ENCODE measurements at places on chromosomes 7 and 10.

- no peak for DNase-seq
These were observed 165.6 kb downstream of the SKAP2 start for GRCh38 chr7:26698806-26699205.

GRCh38 chr7:158527915-158528502 is 59.6 kb downstream of the PTPRN2 start:
- no peak for DNase-seq

DNA sequence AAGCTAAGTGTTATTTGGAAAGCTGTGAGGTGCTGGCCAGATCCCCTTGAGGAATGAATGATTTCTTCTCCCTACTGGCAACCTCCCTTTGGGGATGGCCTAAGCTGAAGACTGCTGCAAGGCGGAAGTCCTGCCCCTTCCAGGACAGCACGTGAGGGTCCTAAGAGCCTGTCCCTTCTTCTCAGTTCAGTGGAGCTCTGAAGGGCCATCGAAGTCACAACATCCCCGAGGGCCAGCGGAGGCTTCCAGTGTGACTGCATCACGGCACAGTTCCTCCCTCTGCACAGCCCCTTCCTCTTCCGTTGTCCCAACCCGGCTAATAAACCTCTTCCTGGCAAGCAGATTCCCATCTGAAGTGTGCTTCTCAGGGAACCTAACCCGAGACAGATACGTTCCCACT is 43.7 kb downstream of the RNF32 start:
- no peak for DNase-seq

DNA sequence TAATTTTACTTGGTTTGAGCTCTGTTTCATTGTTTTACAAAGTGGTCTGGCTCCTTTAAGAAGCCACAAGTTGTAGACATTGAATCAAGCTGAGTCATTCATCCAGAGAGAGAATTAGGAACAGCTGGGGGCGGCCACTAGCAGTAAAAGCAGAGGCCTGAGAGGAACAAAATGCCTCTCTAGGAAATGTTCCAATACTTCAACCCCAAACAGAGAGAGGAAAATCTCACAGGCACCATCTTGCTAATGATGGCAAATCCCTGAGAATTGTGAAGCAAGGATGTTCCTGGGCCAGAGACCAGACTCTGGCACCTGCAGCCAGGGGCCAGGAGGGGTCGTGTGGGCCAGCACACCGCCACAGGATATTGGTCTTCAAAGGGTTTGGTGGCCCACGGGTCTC is 26.5 kb upstream of the TRIL start:
- DNase-seq, result no peak

- no peak for DNase-seq
These were observed 578.5 kb downstream of the SDK1 start for GRCh38 chr7:3879355-3880075.

GRCh38 chr7:151391358-151391730 is 18.5 kb downstream of the WDR86 start:
- DNase-seq, result no peak

DNA sequence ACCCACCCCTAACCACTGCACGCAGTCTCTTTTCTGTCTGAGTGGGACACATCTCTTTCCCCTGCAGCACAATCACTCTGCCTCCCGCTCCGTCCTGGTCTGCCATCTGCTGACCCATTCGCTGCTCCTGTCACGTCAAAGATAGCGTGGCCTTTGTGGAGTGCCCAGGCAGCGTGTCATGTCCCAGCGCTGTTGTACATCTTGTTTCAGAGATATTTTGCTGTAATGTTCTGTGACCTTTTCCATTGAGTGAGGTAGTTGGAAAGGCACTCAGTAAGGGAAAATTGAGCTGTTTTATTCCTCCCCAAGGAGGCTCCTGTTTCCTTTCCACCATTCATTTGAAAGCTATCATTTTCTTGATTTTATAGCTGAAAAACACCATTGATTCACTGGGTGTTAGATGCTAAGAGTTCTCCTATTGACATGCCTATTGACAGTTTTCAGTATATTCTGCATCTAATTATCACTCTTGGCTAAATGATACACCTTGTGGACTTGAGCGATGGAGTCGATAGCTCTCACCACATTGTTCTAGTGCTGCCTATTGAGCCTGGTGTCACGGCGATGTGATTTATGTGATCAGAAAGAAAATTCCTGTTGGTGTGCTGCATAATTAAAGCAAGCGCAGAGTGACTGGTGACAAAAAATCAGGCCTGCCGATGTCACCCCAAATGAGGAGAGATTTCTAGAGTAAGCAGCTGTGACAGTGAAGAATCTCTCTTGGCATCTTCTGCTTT is 372.6 kb downstream of the LRMDA start:
- DNase-seq, result no peak

DNA sequence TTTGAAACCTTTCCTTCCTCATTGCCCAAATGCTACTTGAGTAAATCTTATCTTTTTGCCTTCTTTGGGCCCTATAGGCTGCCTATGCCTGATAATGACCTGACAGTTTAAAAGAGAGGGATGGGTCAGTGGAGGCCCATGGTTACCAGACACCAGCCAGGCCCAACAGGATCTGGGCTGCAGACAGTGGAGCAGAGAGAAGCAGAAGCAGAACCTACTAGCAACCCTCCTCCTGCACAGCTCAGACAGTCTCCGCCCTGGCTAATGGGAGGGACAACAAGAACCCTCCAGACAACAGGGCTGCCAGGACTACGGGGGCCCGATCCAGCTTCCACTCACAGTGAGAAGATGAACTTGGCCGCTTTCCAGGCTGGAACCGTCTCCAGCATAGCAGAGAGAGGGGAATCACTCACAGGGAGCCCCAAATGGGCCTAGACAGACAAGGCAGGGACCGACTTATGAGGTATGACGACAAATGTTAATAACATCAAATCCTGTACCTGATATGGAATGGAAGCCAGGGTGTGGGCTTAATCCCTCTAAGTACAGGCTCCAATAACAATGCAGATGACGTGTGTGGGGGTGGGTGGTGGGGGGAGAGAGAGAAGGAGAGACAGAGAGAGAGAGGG is 31.7 kb upstream of the DGKI start:
- DNase-seq, result no peak

- no peak for DNase-seq
These were observed 270.7 kb downstream of the BAMBI start for GRCh38 chr10:28948046-28948445.

- DNase-seq, result no peak
These were observed 579 bp downstream of the IDI1 start for GRCh38 chr10:1048349-1048731.

GRCh38 chr10:101228153-101228965 is 904 bp downstream of the LBX1 start:
- no peak for DNase-seq

- no peak for DNase-seq
These were observed 1.3 kb downstream of the SERPINE1 start for GRCh38 chr7:101128040-101128834.

- no peak for DNase-seq
These were observed 1171.6 kb upstream of the C7orf33 start for GRCh38 chr7:147418966-147419365.

- no peak for DNase-seq
These were observed 140.3 kb upstream of the EFCAB10 start for GRCh38 chr7:105721571-105722104.

DNA sequence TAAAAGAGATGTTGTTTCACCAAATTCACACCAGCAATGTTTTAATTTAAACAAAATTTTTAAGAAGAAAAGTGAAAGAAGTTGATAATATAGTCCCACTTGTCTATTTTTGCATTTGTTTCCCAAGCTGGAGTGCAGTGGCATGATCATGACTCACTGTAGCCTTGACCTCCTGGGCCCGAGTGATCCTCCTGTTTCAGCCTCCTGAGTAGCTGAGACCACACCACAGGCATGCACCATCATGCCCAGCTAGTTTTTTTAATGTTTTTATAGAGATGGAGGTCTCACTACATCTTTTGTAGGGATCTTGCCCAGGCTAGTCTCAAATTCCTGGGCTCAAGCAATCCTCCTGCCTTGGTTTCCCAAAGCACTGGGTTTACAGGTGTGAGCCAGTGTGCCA is 14.1 kb upstream of the NDUFA5 start:
- DNase-seq, result no peak

- peak; percentile 64 for DNase-seq
These were observed 34.7 kb downstream of the DDIT4 start for GRCh38 chr10:72308320-72308987.

DNA sequence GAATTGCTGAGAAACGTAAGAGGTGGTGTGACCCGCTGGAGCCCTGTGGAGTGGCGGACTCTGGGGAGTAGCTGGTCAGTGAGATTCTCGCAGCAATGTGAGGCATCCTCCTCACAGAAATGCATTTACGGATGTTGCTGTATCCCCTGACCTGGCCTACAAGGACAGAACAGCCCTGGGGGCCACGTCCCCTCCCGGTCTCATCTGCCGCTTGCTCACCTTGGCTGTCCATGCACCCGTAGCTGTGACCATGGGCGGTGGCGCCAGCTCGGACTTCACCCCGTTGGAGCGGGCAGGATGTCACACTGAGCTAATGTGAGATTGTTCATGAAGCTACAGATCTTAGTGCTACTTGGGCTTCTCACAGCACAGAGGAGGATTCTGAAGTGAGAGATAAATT is 193.8 kb downstream of the EBF3 start:
- no peak for DNase-seq

GRCh38 chr7:106915407-106915806 is 50.3 kb downstream of the PIK3CG start:
- DNase-seq, result no peak

DNA sequence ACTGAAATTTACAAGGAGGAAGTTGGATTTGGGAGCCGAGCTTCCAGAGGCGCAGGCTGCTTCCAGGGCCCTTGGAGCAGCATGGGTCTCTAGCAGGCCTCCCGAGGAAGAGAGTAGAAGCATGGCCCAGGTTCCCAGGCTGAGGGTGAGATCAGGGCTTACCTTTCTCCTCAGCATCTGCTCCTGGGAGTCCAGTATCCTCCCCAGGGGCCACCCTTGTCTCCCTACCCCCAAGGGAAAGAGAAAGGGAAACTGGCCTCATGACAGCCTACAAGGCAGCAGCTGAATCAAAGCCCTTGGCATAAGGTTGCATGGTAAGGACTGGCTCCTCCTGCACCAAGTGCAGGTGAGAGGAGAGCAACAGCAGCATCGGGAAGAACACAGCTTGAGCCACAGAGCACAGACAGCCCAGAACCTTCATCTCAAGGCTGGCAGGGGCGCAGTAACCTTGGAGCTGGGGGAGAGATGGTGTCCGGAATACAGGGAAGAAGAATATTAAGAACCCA is 114.5 kb downstream of the MARCHF5 start:
- DNase-seq, result no peak

- DNase-seq, result no peak
These were observed 74.3 kb downstream of the SVOPL start for GRCh38 chr7:138626846-138627245.

DNA sequence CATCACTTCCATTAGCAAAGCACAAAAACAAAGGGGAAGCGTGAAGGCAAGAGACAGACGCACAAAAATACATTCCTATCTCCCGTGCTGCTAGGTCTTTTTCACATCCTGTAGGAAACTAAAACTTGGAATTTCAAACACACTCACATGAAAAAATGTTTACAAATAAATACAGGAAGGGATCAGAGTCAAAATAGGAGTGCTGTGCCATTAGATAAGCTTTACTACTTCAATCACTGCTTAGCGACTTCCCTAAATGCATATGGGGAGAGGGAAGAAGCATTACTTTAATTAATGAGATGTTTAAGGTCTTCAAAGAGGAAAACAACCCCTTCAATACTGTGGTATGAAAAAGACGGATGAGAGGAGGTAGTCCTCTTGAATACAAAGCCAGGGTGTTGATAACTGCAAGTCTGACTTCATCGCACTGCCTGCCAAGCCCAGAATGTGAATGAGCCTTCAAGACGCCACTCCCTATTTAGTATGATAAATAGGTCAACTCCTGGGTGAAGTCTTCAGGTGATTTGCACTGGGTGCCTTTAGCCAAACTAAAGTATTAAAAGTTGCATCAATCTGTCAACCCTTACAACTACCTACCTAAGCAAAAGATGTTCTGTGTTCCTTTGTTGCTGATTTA is 13.9 kb downstream of the PARD3 start:
- no peak for DNase-seq

GRCh38 chr10:1454428-1454827 is 282.9 kb downstream of the ADARB2 start:
- DNase-seq, result no peak

- no peak for DNase-seq
These were observed 28.0 kb upstream of the KPNA7 start for GRCh38 chr7:99235925-99236324.

DNA sequence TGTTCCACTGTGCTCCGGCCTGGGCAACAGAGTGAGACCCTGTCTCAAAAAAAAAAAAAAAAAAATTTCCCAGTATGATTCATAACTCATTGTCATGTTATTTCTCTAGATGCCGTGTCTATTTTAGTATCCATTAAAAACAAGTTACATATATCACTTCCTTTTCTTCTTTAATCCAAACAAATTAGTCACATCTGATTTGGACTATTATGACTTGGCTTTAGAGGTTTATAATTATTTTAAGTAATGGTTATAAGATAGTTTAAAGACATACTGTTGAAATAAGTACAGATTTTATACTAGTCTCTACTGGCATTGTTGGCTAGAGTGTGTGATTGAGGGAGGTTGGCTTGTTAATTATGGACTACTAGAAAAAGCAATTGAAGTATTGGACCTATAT is 53.3 kb downstream of the ZMYND11 start:
- DNase-seq, result no peak

DNA sequence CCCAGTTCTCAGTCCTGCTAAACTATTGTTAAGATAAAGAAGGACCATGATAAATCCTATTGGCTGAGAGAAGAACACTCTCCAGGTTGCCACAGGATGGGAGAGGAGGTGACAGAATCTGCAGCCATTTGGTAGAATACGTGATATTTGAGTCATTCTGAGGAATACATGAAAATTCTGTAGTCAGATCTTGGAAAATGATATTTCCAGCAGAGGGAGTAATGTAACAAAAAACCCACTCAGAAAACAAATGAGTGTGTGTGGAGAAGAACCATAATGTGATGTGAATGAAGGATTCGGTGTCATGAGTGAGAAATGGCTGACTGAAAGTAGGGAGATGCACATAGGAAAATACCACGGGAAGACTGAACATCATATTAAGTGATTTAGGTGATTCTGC is 128.5 kb upstream of the PFKP start:
- no peak for DNase-seq

- DNase-seq, result peak; percentile 33
These were observed 69.0 kb upstream of the PDCD4 start for GRCh38 chr10:110802551-110803238.

DNA sequence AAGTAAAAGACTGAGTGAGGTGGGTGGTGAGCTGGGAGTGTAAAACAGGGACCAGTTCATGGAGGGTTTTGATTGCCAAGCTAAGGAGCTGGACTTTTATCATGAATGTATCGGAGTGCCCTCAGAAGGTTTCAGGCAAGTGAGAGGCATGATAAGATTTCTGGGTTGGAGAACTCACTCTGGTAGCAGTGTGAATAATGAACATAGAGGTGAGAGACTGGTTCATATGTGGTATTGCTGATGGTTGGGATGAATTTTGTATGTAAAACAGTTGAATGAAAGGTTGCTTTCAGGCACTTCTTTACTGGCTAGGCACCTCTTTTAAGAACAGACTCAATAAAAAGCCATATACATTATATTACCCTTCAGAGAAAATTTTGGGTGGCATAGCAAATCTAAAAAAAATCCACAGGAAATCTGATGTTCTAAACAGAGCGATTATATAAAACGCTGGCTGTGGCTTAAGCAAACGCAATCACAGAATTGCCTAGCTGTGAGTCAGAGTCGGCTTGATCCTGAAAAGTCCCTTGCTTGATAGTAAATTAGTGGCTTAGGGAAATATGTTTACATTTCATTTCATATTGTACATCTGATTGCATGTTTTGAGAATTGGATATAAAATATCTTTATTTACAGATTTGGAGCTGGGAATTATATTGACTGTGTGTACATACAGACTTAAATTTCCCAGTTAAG is 92.9 kb upstream of the HDAC9 start:
- no peak for DNase-seq
